Thymus (tissue), 14 donors: ENCODE measurements at places on chromosomes 3 and 15. TPM values are rescaled to one million over a fixed set of nuclear protein-coding genes. Genes with fewer than 3 reads are reported as not detected.

The C3orf49 gene
- not detected for total RNA-seq

The CCR3 gene
- 0.33 TPM for total RNA-seq

The GOLGA8O gene
- total RNA-seq: 0.33 TPM

The HES1 gene
- total RNA-seq: 19.7 TPM

The TLR9 gene
- 0.66 TPM for total RNA-seq

The CHRM5 gene
- not detected for total RNA-seq

The CSPG4 gene
- total RNA-seq: 1.5 TPM

The PLSCR2 gene
- 0.28 TPM for total RNA-seq

The EFHB gene
- 0.94 TPM for total RNA-seq

The MYL3 gene
- total RNA-seq: 0.19 TPM

The PLCB2 gene
- 26.5 TPM for total RNA-seq

The CACNA2D2 gene
- total RNA-seq: 0.57 TPM

The CHST13 gene
- 0.38 TPM for total RNA-seq

The ADPGK gene
- total RNA-seq: 63.9 TPM

The FBXL22 gene
- total RNA-seq: 0.33 TPM

The CD86 gene
- total RNA-seq: 13.8 TPM

The PLSCR4 gene
- total RNA-seq: 4.1 TPM

The CCR2 gene
- total RNA-seq: 7.3 TPM

The SPATA12 gene
- total RNA-seq: 0.05 TPM

The FILIP1L gene
- total RNA-seq: 6.6 TPM
